Stomach (tissue), 19 donors: ENCODE measurements at places on chromosomes 4 and X.

GRCh38 chr4:25310803-25311166 lies 1.8 kb upstream of the ZCCHC4 start:
- DNase-seq: no peak

DNA sequence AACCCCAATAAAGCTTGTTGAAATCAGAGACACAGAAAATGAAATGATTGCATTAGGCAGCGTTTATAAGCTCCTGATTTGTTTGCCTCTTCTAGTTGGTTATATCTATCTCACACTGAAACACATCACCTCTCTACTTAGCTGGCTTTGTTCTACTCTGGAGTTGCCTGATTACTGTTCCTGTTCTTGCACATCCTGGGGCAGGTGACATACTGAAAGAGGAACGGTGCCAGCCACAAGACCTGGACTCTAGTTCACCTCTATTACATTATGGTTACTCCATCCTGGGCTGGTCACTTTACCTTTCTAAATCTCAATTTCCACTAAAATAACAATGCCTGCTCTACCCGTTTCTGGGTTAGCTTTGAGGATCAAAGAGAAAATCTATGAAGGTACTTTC lies 47.9 kb downstream of the TRIM2 start:
- no peak for DNase-seq

- no peak for DNase-seq
Observed at GRCh38 chr4:174047363-174047762, 236.1 kb downstream of the FBXO8 start.

DNA sequence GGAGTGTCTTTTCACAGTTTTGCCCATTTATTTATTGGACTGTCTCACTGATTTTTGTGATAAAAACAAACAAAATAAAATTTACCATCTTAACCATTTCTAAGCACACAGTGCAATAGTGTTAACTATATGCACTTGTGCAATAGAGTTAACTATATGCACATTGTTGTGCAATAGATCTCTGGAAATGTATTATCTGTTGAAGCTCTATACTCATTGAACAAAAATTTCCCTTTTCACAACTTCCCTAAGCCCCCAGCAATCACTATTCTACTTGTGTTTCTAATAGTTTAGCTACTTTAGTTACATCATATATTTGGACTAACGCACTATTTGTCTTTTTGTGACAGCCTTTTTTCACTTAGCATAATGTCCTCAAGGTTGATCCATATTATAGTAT lies 59.7 kb upstream of the BEX4 start:
- DNase-seq: no peak

DNA sequence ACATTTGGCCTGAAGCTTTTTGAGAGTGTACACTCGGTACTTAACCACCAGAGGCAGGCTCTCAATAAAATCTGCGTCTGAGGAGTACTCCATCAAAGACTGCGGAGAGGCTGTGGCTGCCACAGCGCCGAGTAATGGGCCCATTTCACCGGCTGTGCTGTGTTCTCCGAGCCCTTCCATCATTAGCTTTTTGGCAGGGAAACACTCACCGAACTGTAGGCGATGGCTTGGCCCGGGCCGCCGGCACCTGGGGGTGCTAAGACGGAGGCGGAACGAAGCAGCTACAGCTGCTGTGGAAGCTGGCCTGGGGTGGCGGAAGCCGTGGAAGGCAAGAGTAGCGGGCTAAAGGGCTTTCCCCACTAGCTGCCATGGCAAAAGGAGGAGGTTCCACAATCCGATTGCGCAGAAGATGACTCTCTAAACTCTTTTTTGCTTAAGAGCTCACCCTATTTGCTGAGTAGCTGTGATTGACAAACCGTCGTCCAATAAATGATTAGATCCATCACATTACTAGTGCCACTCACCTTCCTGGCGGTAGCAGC lies 48.5 kb upstream of the PABPC1L2A start:
- DNase-seq: no peak

DNA sequence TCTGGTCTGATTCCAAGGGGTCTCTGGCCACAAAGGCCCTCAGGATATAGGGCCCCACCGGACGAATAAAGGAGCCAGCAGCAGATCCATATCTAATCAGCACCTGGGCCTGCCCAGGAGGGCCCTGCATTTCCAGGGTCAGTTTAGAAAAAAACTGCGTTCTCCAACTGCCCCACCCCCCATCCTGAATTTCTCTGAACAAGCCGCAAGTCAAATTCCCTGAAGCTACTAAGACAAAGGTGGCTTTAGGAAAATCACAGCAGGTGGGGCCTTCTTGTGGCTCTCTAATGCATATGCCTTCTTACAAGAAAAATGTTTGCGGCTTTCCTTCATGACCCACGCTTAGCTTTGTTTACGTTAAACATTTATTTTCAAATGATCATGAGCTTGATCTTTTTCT lies 76.6 kb downstream of the MBNL3 start:
- peak; percentile 5 for DNase-seq

DNA sequence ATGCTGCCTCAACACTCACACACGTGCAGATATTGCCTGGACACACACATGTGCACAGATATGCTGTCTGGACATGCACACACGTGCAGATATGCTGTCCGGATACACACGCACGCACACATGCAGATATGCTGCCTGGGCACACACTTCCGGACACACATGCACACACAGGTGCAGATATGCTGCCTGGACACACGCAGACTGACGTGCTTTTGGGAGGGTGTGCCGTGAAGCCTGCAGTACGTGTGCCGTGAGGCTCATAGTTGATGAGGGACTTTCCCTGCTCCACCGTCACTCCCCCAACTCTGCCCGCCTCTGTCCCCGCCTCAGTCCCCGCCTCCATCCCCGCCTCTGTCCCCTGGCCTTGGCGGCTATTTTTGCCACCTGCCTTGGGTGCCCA lies 14.7 kb downstream of the FGFRL1 start:
- peak; percentile 78 for DNase-seq

GRCh38 chr4:102477657-102478056 lies 23.5 kb upstream of the NFKB1 start:
- DNase-seq: no peak

- DNase-seq: no peak
Observed at GRCh38 chr4:157572284-157572683, 351.8 kb downstream of the GRIA2 start.

DNA sequence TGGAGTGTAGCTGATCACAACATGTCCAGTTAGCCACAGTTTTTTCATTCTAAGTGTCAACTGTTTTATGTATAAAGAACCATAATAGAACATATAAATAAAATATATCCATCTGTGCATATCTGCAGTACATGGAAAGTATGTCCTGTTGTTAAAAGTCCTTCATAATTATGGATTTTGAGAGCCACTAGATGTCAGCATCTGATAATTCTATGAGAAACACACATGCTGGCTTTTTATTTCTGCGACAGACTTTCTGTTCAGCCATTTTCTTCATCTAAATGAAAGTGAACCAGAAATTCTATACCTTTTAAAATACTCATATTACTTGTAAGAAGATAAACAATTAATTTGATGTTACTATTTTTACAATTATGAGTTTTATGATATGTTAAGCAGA lies 251.5 kb downstream of the GPM6A start:
- peak; percentile 73 for DNase-seq

- DNase-seq: no peak
Observed at GRCh38 chr4:165866019-165866650, 6.9 kb upstream of the TLL1 start.

- no peak for DNase-seq
Observed at GRCh38 chrX:152813206-152813605, 17.4 kb downstream of the CETN2 start.

GRCh38 chr4:58166490-58166889 lies 1056.3 kb upstream of the IGFBP7 start:
- DNase-seq: no peak

DNA sequence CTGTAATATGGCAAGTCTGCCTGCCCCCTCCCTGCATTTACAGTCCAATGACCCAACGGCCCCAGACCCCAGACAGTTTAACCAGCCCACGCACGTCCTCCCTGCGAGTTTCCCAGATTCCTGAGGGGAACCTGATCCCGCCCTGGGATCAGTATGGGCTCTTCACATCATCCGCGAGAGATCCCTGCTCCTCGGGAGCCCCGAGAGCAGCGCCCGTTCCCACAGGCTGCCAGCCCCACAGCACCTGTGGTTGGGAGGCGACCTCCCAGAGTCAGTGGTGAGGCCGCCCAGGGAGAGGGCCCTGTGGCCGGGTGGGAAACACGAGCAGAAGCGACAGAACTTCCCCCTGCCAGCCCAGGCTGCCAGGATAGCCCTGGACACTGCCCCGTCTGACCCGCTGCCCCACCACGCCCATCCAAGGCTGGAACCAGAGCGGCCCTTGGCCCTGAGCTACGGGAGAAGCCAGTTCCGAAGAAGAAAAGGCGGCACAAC lies 32.8 kb downstream of the TSC22D3 start:
- DNase-seq: peak; percentile 42

- no peak for DNase-seq
Observed at GRCh38 chr4:144709793-144710525, 64.0 kb downstream of the HHIP start.

GRCh38 chr4:71266090-71266794 lies 72.6 kb upstream of the SLC4A4 start:
- DNase-seq: peak; percentile 41

DNA sequence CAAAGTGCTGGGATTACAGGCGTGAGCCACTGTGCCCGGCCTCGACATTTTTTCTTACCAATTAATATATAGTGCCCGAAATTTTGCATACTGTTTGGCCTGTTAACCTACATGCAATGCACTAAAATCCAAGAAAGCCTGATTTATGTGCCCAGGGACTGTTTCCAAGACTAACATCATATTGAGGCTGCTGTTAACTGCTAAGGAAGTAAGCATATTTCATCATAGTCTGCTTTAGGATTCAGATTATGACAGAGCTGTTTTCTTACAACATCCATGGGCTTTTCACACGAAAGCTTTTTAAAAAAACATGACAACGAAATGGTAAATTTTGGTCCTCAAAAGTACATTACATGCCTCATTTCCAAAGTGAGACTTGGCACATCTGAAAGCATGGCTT lies 84.4 kb downstream of the STOX2 start:
- DNase-seq: peak; percentile 60

GRCh38 chr4:155582041-155582440 lies 84.6 kb upstream of the GUCY1A1 start:
- no peak for DNase-seq

DNA sequence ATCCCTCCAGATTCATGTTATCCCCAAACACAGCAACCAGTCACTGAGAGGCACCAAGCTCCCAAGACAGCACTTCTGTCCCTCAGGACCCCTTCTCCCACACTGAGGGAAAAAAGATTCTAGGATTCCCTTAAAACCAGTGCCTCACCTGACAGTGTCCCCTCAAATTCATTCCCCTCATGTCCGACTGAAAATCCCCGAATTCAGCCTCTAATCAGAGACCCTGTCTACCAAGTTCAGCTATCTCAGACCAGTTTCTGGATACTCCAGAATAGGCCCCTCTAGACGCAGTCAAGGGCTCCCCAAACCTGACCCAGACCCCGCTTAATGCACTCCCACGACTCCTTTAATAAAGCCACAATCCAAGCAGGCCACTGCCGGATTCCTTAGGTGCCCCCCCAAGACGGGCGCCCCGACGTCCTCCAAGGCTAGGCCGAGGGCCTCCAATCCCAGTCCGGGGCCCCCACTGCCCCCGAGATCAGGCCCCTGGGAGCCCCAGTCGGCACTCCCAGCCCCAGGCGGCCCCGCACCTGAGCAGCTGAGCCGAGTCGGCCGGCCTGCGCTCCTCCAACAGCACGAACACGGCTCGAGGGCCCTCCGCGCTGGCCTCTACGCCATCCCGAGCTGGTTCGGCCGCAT lies 457 bp downstream of the TFE3 start:
- DNase-seq: no peak

GRCh38 chrX:22758807-22759481 lies 240.8 kb upstream of the DDX53 start:
- no peak for DNase-seq

- no peak for DNase-seq
Observed at GRCh38 chrX:100424012-100424411, 13.9 kb upstream of the PCDH19 start.

DNA sequence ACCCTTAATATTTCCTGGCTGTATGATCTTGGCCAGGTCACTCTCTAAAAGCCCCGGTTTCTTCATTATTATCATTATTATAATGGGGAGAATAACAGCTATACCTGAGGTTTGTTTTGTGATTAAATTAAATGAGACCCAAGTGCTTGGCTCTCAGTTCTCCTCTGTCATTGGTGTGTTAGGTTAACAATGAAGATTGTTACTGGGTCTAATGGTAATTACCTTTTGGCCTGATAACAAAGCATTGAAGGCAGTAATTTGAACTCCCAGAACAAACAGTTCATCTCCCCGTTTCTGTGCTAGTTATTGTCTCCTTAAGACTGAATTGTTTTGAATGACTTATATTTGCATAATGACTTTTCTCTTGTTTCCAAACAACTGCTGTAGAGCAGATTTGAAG lies 6.8 kb upstream of the ANAPC4 start:
- no peak for DNase-seq

DNA sequence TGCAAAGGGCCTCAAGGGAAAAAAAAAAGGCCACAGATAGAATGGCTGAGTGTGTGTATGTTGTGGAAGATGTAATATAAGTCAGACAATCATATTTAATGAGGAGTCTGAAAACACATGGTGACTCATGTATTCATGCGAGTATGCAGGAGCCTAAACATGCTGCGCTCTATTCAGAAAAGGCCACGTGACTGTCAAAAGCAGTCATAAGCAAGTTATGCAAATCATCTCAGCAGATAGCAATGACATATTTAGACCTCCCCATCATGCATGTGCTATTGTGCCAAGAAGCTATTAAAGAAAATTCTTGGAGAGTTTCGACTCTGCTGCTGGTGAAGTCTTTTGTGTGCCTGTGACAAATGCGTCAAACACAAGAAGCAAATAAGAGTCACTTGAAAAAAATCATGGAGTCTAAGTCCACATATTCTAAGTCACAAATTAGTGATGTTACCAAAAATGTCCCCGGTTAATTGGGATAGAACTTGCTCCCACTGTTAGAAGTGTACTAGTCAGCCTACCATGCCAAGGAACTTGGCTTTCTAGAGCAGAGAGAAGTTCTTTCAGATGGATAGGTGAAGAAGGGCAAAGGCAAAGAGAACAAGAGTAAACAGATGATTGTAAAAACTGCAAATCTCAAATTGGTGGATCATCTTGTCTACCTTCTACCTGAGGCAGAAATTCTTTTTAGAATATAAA lies 5.0 kb downstream of the LNX1 start:
- DNase-seq: no peak

DNA sequence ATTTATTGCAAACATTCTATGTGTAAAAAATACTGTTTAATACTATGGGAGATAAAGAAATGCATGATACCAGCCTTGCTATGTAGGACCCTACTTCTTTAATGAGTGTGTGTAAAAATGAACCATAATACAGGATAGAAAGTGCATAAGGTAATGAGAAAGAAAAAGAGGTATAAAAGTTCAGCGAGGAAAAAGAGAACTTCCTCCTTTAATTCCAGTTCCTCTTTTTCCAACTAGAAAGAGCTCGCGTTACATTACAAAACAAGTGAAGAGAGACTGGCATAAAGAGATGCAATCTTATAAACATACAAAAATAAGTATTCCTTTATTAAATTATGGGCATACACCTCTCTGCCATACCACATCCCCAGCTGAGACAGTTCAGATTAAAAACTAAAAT lies 77.4 kb downstream of the ANKRD17 start:
- DNase-seq: no peak

- DNase-seq: no peak
Observed at GRCh38 chr4:40132816-40133215, 64.0 kb upstream of the RHOH start.
